Stimulated activated CD8-positive, alpha-beta memory T cell treated with anti-CD3 and anti-CD28 coated beads, Interleukin-4, amount 100 ng/mL, for 1 hour (primary cell): ENCODE measurements at places on chromosomes 5 and 9.

DNA sequence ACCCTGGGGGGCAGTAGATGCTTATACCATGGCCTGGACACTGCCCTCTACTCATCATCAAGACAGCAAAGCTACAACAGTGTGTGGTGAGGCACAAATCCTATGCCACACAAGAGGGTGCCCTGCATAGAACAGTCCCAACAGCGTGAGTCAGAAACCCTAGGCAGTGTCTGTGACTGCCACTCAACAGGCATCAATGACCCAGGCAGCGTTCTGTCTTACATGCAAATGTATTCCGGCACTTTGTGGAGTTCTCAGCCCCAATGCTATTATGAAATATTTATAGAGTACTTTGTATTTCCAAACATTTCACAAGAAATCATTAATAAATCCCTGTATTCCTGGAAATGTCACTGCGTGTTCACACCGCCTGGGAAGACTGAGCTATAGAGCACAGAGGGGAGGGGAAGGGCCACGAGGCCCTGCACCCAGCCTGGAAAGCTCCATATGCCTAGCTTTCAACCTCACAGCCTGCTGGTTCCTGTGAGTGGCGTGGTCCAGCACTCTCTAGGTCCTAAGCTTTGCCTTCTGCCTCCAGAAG, 77.7 kb downstream of the NIPSNAP3B start:
- no peak for DNase-seq

DNA sequence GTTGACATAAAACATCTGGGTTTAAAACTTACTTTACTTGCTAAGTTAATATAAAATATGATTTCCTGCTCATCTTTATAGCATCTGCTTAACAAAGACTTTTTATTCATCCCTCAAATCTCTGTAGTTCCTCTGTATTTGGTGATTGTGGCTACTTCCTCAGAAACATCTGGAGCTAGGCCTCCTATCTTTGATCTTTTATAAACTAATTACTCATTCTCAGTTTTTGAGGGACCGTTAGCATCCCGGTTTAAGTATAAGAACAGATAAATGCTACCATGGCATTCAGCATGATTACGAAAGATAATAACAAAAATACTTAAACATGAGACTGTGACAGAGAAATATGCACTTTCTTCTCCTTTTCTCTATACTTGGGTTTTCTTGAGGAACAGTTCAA, 85.3 kb downstream of the SLC38A9 start:
- no peak for DNase-seq

DNA sequence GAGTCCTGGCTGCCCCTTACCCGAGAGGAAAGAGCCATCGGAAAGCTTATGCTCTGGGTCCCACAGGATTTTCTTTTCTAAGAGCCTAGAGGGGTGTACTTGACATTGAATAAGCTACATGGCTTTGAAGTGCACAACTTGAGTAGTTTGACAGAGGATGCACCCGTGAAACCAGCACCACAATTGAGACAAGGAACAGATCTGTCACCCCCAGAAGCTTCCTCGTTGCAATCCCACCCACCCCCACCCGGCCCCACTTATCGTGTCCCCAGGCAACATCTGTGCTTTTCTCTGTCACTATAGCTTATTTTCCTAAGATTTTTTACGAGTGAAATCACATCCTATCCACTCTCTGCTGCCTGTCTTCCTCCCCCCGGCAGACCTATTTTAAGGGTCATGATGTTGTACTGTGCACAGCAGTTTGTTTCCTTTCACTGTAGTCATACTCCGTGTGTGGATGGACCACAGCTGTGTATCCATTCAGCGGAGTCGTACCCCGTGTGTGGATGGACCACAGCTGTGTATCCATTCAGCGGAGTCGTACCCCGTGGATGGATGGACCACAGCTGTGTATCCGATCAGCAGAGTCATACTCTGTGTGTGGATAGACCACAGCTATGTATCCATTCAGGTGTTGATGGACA, 8.8 kb upstream of the FCN2 start:
- no peak for DNase-seq

DNA sequence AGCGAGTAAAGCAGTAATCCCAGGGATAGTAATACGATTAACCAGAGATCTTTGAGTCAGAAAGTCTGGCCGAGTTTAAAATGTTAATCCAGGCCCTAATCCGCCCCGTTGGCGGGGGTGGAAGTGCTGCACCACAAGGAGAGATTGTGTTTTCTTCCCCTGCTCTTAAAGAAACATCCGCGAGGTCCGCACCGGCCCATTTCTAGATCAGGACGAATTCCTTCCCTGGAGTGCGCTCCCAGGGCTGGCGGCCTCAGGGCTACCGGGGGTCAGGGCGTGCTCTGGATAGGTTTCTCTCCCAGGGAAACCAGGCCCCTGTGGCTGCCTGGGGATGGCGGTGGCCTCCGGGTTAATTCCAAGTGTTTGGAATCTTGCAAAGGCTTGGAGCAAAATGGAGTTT, 9.3 kb upstream of the NEUROG1 start:
- no peak for DNase-seq

- no peak for DNase-seq
Measured at GRCh38 chr5:158921441-158922262, 178.1 kb downstream of the EBF1 start.

DNA sequence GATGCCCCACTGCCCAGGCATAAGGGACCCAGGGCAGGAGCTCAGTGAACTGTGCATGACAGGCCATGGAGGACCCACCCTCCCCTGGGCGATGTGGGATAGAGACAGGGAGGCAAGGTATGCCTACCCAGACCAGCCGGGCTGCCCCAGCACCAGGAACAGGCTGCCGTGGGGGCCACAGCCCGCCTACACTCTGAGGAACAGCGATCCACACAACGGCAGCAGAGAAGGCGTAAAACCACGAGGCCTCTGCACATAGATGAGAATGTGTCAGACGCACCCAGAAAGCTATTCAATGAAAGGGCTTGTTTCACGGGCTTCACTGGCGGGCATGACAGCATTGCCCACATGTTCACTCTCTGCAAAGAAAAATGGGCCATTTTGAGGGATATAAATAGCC, 49.5 kb downstream of the SEMA4D start:
- DNase-seq: no peak

GRCh38 chr5:42436051-42436450, 12.8 kb downstream of the GHR start:
- DNase-seq: no peak

DNA sequence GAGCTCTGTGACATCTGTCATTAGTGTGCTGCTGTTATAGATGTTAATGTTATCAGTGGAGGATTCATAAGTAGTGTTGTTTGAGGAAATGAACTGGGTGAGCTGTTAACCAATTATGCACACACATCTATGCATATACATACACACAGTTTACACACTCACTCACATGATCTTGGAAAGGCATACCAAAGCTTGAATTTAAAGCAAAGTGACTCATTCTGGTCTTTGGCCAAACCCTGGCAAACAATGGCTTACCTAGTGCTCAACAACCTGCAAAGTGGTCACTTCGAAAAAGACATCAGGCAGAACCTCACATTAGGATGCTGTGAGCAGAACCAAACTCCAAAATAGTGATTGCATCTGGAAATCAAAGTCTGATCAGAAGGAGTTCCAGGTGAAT, 1037.3 kb upstream of the CDH6 start:
- no peak for DNase-seq

- DNase-seq: no peak
Measured at GRCh38 chr9:108417726-108418125, 438.1 kb downstream of the ACTL7B start.

DNA sequence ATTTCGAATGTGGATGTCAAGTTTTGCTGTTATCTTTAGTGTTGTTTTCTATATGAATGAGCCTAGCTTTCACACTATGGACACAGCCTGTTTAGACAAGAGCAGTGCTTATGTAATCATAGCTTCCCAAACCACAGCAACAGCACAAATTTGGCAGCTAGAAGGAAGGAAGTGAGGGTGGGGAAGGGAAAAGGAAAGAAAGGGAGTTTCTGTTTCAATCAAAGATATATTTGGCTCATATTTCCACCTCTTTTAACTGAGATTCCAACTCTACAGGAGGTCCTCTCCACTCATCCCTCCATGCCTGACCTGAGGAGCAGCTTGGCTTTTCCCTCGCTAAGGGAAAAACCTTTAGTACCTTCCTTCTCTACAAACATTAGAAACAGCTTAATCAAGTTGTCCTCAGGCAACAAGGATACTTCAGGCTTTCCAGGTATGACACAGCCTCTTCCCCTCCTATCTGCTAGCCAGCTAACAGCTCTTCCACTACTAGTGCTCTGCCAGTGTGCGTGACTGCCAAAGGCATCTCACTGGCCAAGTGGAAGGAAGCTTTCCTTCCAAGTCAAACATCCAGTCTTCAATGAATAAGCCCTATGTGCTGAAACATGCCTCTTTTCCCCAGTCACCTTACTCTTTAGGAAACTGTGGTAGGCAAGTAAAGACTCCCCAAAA, 268.6 kb upstream of the PTGER4 start:
- no peak for DNase-seq

DNA sequence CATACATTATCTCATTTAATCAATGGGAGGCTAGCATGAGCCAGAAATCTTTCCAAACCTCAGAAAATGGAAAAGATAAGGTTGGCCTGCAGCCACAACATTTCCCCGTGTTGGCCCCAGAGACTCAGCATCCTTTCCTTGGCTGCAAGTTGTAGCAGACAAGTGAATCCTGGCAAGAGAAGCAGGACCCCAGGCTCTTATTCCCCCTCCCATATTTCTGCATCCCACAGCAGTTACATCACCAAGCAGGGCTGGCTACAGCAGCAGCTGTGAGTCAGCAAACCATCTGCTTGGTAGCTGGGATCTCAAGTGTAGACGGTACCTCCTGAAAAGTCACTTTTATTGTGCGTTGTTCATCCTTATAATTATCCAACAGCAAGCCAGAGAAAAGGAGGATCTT, 212.4 kb downstream of the GNA14 start:
- DNase-seq: no peak

- no peak for DNase-seq
Measured at GRCh38 chr5:57499262-57500050, 16.8 kb upstream of the ACTBL2 start.

- no peak for DNase-seq
Measured at GRCh38 chr5:140174014-140174413, 974 bp upstream of the CYSTM1 start.

DNA sequence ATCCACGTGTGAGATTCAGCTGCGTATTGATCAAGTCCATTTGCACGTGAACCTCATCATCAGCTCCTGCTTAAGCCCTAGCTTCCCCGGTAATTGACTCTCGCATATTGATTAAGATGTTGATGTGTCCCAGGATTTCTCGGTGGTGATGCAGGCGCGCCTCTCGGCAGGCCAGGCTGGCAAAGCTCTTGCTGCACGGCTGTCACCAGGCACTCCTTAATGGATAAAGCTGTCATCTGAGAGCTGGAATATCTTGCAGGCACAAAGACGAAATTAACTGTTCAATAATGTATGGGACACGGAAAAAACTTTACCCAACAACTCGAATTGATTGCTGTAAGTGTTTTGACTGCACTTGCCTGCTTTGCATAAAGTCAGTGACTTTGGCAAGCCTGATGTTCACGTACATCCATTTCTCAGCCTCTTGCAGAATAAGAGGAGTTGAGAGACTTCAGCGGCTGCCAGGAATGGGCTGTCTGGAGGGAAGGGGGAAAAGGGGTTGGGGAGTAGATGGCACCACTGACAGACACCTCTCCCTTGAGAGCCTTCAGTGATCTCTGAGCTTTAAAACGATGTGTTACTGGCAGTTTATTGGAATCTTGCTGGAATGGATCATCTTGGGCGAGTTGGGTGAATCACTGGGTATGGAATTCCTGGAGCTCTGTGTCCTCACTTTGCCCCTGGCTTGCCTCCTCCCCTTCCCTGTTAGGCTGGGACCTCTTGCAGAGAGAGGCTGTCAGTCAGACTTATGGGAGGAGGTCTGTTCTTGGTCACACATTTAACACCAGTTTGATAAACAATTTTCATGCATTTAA, 650.3 kb downstream of the CCDC171 start:
- no peak for DNase-seq

DNA sequence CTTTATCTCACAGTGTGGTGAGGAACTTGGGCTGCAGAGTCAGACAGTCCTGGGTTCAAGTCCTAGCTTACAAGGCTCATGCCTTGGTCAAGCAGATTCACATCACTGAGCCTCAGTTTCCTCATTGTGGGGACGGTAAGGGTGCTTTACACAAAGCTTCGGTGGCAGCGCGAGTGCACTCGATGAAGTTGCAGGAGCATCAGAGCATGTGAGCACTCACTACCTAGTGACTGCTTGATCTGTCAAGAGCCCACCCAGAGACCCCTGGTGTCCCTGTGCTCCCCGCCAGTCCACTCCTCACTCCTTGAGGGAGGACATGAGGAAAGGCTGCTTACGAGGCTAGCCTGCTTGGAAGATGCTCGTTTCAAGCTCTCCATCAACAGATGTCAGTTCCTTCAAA, 56.2 kb upstream of the GARNL3 start:
- no peak for DNase-seq

DNA sequence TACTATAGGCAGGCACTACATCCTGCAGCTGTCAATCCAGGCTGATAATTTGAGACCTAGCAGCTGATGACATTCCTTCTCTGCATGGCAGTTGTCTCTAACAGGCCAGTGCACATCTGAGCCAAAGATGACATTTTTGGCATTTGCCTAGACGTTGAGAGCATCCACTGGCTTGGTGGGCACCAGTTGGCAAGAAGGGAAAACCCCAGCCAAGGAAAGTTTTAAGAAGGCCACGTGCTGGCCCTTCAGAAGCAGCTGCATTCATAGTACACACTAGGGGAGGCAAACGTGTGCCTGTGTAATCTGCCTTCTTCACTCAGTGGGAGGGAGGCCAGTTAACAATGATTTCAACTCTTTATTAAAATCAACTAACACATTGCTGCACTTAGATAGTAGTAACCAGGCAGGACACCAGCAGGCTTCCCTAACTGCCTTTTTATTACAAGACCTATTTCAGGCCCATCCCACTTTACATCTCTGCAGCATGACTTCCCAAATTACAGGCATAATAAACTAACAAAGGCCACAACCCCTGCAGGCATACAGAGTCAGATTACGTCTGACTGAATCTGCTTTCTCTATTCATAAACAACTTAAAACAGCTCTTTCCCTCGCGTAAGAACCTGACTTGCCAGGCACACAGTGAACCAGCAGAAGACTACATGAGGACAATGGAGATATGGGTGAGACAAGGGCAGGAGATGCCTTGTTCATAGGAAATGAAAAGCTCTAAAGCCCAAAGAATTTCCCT, 576.3 kb downstream of the PDE4D start:
- no peak for DNase-seq

DNA sequence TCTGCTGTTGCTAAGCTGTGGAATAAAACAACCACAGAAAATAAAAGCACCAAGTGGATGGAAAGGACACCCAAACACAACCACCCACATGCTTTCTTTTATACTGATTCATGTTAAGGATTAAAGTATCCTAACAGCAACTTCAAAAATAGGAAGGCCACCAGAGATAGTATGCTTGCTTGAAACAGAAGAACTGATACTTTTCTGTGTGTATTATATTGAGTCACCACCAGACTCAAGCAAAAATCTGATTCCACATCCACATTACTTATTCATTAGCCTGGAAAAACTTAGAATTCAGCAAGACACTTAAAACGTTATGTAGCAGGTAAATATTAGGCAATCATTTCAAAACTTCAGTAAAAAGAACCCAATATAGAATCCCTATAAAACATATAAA, 52.3 kb downstream of the ZDHHC21 start:
- no peak for DNase-seq

GRCh38 chr9:135969064-135969683, 8.0 kb upstream of the UBAC1 start:
- no peak for DNase-seq
